ENCODE measurements at places on chromosomes 7 and 10.
A peak's percentile ranks its signal among the peaks of the same experiment; 100 is the strongest.

DNA sequence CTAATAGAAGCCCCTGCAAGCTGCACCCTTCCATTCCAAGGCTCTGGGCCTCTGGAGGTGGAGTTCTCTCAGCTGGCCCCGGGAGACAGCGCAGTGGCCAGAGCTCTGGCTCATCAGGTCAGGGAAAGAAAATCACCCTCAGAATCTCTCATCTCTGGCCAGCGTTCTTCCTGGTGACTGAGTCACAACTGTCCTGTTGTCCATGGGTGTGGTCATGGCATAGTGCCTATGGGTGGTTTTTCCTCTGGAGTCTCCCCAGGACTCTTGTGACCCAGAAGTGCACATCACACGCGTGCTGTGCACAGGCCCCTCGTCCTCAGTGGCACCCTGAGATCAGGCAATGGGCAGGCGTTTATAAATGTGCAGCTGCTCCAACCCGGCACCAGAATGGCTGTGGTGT is 27.4 kb upstream of the FXYD4 start:
- DNase-seq = no peak

DNA sequence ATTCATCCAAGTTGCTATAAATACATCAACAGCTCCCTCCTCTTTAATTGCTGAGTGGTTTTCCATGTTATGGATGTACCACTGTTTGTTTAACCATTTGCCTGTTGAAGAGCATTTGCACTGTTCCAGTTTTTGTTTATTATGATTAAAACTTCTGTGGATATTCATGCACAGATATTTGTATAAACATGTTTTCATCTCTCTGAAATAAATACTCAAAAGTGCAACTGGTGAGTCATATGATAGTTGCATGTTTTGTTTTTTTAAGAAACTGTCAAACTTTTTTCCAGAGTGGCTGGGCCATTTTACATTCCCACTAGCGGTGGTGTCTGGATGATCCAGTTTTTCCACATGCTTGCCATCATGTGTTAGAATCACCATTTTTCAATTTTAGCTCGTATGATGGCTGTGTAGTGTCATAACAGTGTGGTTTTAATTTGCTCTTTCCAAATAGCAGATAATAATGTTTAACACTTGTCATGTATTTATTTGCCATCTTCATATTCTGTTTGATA is 33.6 kb downstream of the MEOX2 start:
- DNase-seq = no peak

DNA sequence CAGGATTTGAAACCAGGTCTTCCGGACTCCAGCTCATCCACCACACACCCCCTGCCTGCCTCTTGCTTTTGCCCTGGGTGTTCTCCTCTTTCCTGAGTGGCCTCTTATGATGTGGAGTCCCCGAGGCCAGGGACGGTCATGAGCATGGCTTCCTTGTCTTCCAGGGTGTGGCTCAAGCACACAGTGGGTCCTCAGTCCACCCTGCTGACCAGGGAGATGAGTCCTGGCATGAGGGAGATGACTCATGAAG is 32.8 kb downstream of the DNAJB12 start:
- no peak for DNase-seq

- no peak for DNase-seq
These were observed 6.8 kb upstream of the OPALIN start for GRCh38 chr10:96365571-96365970.

DNA sequence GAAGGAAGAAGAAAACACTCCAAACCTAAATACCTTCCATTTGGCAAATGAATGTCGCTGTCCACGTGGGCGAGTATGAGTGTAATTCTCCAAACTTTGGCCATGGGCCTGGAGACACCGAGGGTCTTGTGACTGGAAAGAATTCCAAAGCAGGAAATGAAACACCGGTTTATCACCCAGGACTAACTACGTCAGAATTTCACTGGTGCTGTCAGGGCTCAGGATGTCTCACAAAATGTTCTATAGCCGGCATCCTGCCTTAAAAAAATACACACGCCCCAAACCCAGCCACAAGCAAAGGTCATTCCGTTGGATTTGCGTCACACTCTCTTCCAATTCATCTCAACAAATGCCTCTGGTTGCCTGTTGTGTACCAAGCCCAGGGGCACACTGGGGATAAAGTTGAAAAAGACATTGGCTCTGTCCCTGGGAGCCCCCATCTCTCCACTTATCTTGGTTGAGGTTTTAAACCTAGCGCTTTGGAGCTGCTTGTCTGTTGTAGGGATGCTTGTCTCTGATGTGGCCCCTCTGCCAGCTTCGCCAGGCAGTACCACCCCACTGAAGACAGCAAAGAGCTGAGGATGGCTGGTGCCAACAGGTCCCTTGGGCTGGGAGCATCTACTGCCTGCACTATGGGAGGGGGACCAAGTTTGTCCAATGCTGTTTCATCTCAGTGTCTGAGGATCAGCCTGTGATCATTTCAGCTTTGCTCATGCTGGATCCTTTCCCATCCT is 31.2 kb downstream of the GSTO2 start:
- no peak for DNase-seq

GRCh38 chr7:22574754-22575520 is 74.9 kb upstream of the STEAP1B start:
- DNase-seq = no peak

DNA sequence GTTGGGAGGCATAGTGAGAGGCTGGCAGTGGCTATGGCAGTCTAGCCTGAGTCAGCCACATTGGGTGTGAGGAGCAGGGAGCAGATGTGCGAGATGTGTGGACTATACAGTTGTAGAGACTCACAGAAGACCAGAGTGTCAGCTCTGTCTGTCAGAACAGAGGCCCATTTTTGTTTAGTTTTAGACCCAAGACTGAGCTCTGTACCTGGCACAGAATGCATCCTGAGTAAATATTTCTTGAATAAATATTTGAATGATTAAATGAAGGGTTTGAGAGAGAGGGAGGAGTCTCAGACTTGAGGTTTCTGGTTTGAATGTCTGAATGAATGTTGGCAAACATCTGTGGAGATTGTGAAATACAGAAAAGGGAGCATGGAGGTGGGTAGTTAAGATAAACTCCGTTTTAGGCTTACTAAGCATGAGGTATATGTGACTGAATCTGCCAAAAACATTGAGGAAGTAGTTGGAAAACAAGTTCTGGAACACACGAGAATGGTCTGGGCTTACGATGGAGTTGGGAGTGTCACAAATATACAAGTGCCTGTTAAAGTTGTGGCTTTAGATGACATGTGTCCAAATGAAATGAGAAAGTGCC is 3.6 kb downstream of the SEC23IP start:
- peak; percentile 52 for DNase-seq

DNA sequence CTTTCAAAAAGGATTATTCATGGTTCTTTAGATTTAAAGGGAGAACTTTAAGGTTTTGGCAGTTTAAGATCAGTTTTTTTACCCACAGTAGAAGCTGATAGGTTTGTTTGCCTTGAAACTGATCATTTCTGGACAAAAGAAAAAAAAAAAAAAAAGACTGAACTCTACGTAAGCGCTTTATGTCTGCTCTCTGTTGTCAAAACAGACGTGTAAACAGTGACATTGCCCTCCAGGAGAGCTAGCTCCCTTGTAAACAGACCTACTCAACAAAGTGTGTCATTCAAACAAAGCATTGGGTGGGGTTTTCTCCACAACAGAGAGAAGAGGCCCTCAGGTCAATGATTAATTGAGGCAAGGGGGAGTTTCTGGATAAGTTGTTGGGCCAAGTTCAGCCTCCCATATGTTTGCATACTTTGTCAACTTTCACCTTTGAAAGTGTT is 568.1 kb upstream of the LRRN3 start:
- DNase-seq = peak; percentile 99

GRCh38 chr10:83533290-83533689 is 606.0 kb upstream of the GHITM start:
- DNase-seq = no peak

DNA sequence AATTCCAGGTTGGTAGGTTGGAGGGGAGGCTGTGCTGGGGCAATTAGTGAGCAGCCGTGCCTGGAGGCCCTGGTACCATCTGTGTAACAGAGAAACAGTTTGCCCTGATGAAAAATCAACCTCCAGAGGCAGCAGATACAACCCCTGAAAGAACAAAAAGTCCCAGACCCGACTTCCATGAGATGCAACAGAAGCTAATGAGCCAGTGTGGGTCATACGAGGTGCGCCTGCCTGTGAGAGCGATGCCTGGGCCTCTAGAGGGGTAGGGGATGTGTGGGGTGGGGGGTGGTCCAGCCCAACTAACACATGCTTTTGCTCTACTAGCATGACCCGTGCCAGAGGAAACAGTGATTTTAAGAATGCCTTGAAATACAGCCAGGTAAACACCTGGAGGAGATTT is 39.3 kb downstream of the CELF2 start:
- no peak for DNase-seq

GRCh38 chr10:86734207-86734988 is 22.0 kb upstream of the BMPR1A start:
- DNase-seq = no peak

DNA sequence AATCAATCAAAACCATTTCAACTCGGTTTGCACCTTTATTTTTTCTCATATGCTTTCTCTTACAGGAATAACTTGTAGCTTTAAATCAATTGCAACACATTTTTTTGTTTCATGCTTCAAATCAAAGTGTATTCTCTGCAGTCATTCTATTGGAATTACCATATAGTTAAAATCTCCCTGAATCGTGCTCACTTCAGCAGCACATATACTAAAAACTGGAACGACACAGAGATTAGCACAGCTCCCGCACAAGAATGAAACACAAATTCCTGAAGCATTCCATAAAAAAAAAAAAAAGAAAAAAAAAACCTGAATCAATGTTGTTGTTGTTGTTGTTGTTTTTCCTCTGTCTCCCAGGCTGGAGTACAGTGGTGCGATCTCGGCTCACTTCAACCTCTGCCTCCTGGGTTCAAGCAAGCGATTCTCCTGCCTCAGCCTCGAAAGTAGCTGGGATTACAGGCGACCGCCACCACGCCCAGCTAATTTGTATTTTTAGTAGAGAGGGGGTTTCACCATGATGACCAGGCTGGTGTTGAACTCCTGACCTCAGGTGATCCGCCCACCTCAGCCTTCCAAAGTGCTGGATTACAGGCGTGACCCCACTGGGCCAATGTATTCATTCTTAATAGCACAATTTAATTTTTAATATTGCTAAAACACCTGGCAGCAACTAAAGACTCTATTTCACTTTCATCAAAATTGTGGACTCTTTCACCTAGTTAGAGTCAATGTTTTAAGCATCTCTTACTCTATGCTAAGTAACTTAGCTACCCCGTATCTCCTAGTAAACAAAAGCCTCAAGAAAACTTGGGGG is 26.3 kb downstream of the ANKRD61 start:
- no peak for DNase-seq

DNA sequence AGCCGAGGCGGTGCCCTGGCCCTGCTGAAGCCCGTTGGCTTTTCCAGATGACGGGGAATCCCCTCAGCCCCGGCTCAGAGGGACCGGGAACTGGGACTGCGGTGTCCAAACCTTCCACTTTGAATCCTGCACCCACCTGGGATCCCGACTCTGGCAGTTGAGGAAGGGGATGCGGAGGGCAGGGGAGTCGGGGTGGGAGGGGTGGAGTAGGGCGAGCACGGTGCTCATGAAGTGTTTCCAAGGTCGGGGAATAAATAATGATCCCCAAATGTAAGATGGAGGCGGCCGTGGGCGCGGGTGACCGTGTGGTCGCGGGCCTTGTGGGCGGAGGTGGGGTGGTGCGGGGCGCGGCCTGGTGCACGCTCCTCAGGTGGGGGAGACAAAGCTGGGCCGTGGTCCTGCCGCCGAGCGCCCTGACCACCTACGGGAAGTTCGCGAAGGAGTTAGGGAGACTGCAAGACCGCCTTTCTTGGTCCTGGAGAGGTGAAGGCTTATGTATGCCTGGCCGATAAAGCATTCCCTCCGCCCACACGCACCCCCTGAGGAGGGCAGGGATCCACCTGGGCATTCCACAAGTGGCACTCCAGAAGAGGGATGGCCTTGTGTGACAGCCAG is 1.4 kb downstream of the MTURN start:
- peak; percentile 62 for DNase-seq

GRCh38 chr10:98720551-98720950 is 273.8 kb upstream of the HPS1 start:
- no peak for DNase-seq

DNA sequence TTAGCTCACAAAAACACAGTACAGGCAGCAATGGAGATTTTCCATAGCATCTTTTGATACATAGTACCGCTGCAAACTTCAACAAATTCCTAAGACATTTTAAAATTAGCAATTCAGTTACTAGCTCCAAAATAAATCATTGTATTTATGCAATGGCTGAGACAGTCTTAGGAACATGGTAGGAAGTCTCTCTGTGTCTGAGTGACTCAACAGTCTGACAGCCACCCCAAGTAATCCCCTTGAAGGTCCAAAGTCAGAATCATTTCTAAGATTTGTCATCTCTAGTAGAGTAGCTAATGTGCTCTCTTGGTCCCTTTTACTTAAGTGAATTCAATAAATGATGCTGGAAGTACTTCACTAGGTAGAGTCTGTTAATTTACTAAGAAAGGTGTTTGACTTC is 93.8 kb upstream of the NOBOX start:
- DNase-seq = no peak

DNA sequence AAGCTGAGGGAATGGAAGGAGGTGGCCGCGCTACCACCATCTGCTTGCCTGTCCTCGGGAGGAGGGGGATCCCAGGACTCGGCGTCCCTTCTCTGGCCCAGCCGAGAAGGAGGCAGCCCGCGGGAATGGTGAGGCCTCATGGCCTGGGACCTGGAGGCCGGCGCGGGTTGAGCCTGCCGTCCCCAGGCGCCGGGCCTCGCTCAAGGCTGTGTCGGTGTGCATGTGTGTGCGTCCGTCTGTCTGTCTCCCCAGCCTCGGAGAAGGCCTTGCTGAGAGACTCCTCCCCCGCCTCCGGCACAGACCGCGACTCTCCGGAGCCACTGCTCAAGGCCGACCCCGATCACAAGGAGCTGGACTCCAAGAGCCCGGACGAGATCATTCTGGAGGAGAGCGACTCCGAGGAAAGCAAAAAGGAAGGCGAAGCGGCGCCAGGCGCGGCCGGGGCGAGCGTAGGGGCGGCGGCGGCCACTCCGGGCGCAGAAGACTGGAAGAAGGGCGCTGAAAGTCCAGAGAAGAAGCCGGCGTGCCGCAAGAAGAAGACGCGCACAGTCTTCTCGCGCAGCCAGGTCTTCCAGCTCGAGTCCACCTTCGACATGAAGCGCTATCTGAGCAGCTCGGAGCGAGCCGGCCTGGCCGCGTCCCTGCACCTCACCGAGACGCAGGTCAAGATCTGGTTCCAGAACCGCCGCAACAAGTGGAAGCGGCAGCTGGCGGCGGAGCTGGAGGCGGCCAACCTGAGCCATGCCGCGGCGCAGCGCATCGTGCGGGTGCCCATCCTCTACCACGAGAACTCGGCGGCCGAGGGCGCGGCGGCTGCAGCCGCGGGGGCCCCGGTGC is 1.3 kb downstream of the HMX3 start:
- DNase-seq = peak; percentile 45

GRCh38 chr7:8201846-8202441 is 60.0 kb downstream of the ICA1 start:
- DNase-seq = no peak

DNA sequence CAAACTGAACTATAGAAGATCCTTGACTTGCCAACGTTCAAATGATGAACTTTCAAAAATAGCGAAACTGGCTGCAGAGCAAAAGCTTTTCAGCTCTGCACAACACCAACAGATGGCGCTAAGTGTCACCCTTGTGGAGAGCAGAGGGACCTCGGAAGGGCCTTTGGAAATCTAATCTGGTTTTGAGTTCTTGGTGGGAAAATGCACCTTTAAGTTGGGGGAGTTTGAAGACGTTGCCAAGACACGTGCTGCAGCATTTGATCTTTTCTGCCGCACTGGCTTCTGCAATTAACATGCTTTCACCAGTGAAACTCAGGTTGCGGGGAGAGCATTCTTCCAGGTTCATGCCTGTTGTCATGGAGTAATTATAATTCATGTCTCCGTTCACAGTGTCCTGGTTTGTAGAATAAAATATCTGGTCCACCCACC is 26.3 kb upstream of the WDR11 start:
- peak; percentile 54 for DNase-seq
